ENCODE measurements at places on chromosomes 11 and 22.

DNA sequence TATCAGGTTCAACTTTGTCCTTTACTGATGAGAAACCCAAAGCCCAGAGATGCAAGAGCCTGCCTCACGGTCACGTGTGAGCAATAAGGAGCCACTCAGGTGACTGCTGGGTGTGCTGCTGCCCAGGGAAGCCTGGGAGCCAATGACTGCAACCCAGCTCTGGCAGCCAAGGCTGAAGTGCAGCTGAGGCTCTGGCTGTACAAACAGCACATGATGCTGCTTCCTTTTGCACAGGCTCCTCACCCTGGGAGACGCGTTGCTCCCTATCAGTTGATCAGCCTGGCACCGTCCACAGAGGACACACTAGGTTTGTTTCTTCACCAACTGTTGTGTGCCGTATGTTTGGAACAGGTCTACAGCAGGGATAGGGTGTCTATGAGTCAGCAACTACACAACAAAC is 168.7 kb downstream of the EFCAB6 start:
- DNase-seq, result no peak

DNA sequence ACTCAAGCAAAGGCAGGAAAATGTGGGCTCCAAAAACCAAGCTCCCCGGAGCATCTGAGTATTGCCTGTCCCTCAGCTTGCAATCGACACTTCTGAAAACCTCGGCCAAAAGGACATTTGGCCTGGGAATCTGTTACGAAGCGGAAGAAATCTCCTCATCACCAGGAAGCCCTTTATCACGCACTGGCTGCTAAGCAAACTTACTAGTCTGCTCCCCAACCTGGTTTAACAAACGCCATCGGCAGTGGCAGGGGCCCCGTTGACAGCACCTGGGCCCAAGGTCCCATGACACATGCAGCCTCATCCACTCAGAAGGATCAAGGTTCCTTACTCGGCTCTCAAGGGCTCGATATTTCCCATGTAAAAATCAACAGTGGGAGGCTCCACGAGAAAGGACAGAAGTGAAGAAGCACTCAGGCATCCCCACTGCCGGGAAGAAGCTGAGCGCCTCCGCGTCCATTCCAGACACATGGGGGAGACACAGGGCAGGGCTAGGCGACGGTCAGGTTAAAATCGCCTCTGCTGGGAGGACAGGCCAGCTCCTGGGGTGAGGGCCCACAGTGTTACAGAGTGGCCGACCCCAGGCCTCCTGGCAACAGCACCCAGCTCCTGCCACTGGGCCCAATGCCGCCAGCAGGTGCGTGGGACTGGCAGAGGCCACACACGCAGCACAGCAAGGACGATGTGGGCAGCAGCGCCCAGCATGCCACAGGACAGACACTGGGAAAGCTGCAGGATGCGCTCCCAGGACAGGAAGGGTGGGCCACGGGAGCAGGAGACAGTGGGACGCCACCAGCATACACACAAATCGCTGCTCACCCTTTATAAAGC is 27.1 kb downstream of the BRD1 start:
- no peak for DNase-seq

- peak; percentile 61 for DNase-seq
These were observed 4.2 kb downstream of the ALDH3B1 start for GRCh38 chr11:68014157-68014946.

DNA sequence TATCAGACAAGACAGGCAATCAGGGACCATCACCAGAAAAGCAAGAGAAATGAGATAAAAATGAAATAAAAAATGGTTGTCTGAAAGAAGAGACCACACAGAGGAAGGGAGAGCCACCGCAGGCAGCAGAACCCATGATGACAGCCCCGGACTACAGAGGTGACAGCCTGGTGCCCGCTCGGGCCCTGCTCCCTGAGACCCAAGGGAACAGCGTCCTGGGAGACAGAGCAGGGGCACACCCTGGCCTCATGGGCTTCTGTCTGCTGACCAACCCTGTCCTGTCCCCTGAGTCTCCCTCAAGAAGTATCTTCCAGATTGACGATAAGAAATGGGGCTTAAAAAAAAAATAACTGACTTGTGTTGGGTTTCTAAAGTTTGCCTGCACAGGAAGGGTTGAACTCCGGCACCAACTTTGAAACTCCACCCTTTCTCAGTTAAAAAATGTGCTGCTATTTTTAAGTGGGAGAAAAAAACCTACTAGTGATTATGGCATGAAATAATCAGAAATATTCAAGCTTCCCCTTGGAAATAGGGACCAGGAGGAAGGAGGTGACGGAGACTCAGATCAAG is 70.1 kb upstream of the TTLL12 start:
- no peak for DNase-seq

DNA sequence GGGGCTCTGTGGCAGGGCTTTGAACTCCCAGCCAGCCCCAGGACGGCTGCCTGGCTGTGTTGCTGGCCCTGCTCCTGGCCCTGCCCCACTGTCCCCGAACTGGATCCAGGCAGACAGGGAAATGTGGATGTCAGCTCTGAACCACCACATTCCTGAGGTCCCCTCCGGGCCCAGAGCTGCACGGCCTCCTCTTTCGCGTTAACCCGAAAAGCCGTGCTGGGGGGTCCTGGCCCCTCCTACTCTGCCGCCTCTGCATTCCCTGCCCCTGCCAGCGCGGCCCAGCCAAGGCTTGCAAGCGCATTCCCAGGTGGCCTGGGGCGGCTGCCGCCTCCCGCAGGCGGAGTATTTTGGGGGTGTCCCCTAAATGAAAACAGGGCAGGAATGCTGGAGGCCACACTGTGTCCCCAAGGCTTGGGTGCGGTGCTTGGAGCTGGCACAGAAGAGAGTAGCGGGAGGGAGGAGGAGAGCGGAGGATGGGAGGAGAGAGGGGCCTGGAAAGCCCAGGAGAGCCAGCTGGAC is 5.4 kb downstream of the LINC01488 start:
- peak; percentile 33 for DNase-seq

DNA sequence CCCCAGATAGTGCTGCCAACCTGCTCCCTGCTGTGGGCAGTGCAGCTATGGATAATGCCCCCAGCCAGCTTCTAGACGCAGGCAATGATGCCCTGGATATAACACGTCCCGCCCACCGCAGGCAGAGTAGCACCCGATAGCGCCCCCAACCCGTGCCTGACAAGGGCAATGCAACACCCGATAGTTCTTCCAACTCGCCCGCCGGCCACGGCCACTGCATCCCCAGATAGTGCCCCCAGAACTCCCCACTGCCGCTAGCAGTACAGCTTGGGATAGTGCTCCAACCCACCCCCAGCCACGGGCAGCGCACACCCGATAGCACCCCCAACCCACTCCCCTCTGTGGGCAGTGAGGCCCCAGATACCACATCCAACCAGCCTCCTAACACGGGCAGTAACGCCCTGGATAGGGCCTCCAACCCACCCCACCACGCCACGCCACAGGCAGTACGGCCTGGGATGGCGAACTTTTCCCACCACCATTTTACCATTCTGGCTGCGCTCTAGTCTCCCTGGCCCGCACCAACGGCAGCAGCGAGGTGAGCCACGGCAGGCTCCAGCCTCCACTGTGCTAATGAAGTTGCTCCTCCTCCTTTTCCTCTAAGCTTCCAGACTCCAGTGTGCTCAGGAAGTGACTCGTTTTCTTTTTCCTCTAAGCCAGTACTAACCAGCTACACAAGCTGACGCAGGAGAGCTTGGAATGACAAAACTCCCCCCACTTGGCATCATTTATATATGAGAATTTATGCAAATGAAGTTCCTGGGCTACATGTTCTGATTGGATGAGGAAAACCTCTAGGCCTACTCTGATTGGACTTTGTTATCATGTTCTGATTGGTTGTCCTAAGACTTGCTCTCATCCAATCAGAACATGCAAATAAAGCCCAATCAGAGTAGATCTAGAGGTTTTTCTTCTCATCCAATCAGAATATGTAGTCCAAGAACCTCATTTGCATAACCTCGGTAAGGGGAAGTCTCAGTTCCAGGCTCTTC is 3.0 kb upstream of the RFPL3 start:
- peak; percentile 76 for DNase-seq

GRCh38 chr22:45207533-45207932 is 33.2 kb downstream of the KIAA0930 start:
- DNase-seq, result no peak

DNA sequence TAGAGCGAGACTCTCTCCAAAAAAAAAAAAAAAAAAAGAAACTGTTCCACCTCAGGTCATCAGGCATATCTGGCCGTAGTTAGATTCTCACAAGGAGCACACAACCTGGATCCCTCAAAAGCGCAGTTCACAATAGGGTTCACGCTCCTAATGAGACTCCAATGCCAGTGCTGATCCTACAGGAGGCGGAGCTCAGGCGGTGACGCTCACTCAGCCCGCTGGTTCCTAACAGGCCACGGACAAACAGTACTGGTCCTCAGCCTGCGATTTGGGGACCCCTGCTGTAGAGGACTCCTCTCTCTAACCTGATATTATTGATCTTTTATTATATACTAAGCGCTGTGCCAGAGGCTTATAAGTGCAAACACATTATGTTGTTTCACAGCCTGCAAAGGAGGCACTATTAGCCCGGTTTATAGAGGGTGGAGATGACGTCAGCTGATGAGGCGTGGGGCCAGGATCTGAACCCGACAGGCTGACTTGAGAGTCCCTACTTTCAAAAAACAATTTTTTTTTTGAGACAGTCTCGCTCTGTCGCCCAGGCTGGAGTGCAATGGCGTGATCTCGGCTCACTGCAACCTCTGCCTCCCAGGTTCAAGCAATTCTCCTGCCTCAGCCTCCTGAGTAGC is 4.9 kb upstream of the MAFF start:
- DNase-seq, result no peak

- no peak for DNase-seq
These were observed 88.0 kb upstream of the DBX1 start for GRCh38 chr11:20248121-20248772.

DNA sequence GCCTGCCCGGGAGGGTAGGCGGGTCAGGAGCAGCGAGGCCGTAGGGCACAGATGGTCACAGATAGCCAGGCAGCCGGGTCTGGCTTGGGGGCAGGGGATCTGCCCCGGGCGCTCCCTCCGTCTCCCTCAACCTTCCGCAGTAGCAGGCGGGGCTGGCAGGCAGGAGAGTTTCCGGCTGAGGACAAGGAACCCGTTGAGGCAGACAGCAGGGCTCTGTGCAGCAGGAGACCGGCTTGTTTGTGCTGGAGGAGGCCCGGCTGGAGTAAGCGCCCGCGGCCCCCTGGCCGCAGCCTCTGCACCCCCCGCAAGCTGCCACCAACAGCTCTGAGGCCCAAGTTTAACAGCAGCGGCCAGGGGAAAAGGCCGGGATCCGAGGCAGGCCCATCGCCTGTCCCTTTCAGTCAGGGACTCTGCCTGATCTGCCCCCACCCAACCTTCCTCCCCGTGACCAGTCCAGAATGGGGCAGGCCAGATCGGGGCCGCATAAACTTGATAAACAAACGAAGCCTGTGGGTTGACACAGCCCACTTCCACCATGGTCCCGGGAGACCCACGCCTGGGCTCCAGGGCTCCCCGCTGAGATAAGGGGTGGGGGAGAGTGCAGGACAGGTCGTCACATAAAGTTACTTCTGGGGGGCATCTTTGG is 13.6 kb downstream of the SCARF2 start:
- DNase-seq, result no peak

GRCh38 chr11:119584193-119585042 is 144.6 kb downstream of the NECTIN1 start:
- peak; percentile 91 for DNase-seq

- DNase-seq, result no peak
These were observed 10.9 kb downstream of the CD5 start for GRCh38 chr11:61113201-61113600.

GRCh38 chr11:95647355-95647754 is 142.2 kb downstream of the FAM76B start:
- peak; percentile 14 for DNase-seq

All from fibroblast of skin of right biceps (primary cell).